NCI-H1694 treated with DMSO at 0.1 percent for 48 hours (cell line): ENCODE measurements at places on chromosomes 7 and 10.

DNA sequence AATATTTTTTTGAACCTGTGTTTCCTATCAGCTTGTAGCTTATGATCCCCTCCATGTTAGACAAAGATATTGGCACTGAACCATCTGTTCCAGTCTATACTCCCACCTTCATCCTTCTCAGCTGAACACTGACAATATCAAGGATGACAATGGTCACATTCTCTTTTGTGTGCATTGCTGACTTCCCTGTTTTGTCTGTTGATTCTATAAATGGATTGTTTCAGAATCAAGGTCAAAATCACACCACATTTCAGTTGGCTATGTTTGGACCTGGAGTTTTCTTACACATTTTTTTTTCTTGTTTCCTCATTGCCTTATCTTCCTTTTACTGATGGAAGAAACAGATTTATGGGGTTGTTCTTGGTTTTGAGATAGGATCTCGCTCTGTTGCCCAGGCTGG lies 11.3 kb upstream of the SMURF1 start:
- no peak for DNase-seq

DNA sequence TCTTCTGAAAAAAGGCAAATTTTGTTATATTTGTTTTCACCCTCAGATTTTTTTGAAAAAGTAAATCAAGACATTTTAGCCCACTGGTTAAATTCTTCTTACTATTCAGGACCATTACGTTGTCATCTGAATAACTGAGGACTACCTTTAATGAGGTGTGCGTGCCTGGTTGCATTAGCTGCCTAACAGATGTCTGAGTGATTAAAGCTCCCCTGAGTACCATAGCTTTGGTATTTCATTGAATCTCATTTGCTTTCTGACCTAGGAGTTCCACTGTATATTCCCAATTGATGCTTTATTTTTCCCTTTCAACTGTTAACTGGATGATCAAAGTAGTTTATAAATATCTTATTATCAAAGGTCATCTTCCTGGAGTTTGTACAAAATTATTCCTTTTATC lies 410.0 kb upstream of the SEMA3D start:
- DNase-seq, result peak; percentile 38

DNA sequence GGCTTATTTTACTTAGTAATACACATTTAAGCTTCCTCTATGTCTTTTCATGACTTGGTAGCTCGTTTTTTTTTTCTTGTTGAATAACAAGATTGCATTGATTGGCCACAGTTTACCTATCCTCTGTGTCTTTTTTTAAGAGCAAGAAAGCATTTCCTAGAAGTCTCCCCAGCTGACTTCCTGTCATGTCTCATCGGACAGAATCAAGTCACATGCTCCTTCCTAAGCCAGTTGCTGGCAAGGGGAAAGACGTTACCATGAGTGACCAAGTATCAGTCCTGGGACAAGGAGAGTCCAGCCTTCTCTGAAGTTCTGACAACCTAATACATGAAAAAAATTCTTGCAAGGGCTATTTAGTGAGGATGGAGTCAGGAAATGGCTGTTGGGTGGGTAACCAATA lies 24.9 kb upstream of the SFRP5 start:
- no peak for DNase-seq

DNA sequence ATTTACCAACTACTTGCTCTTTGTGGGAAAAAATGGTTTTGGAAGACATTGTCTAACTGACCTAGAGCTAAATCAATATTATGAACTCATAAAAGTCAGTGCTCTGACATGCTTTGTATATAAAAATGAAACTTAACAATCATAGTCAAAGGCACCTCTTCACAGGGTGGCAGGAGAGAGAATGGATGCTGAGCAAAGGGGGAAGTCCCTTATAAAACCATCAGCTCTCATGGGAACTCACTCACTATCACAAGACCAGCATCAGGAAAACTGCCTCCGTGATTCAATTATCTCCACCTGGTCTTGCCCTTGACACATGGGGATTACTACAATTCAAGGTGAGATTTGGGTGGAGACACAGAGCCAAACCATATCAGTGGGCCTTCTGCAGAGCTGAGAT lies 417.6 kb upstream of the AUTS2 start:
- DNase-seq, result no peak

GRCh38 chr10:25405871-25406270 lies 231.1 kb downstream of the GPR158 start:
- DNase-seq, result no peak

GRCh38 chr7:22088827-22089226 lies 143.1 kb upstream of the CDCA7L start:
- no peak for DNase-seq

GRCh38 chr10:43195557-43195956 lies 57.3 kb downstream of the CSGALNACT2 start:
- no peak for DNase-seq

GRCh38 chr7:87369216-87369615 lies 23.8 kb downstream of the CROT start:
- no peak for DNase-seq

GRCh38 chr7:21544715-21545114 lies 1.9 kb downstream of the DNAH11 start:
- DNase-seq, result no peak

DNA sequence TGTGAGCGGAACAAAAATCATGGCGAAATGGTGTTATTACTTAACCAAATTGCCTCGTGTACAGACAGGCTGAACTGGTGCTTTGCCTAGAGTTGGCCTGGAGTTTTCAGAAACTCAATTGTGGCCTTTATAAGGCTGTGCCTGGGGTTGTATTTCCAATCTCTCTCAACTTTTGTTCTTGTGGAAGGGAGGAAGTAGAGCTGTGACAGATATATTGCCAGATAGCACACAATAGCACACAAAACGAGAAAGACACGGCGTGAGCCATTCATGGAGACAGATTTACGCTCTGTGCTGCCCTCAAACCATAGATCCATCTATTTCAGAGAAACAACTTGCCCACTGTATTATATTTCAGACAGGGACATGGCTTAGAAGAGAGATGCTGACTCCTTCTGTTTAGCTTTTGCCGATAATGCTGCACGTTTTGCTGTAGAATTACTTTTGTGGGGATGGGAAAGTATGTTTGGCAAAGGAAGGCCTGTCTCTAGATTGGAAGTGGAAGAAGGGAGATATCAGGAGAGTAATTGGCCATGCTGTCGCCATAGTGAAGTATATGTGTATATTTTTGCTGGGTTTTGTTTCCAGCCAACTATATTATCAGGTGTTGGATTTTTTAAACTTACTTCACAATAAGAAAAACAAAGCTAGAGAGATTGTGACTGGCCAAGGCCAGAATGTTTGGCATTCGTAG lies 80.4 kb downstream of the AUTS2 start:
- no peak for DNase-seq

GRCh38 chr10:78771260-78771659 lies 297.5 kb upstream of the ZMIZ1 start:
- no peak for DNase-seq

DNA sequence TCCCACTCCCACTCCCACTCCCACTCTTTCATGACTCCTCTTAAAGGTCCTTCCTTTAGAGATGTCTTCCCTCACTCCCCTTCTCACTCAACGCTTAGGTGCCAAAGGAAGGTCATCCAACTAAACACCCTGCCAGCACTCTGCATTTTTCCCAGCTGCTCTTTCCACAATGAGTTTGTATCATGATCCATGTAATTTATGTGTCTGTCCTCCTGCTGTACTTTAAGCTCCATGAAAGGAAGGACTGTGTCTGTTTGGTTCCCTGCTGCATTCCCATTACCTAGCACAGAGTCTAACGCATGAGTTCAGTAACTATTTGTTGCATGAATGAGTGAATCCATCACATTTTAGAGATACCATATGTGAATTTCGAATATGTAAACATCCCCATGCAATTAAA lies 252.7 kb downstream of the KIF20B start:
- peak; percentile 86 for DNase-seq

DNA sequence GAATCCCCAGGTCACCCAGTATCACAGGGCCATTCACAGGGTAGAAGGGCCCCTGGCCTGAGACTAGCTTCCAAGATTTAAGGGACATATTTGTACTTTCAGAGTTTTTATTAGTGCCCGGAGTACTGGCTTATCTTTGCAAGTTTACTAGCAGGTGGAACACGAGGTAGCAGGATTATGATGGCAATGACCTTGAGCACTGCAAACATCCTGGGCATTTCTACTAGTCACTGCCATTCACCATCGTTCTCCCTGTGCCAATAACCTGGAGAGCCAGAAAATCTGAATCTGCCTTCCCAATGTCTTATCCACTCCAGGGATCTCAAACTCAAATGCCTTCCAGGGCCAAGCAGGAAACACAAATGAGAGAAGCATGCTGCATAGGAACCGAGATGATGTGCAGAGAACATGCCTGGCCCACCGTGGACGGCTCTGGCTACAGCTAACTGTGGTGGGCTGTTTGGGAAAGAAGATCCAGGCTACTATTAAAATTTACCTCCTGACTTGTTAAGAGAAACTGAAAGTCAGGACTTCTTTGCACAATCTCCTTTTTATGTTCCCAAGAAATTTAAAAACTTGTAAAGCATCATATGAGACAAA lies 16.7 kb downstream of the FAM53B start:
- DNase-seq, result no peak

GRCh38 chr10:21514129-21514817 lies 11.2 kb downstream of the SKIDA1 start:
- no peak for DNase-seq

GRCh38 chr7:107889992-107890391 lies 991 bp upstream of the DLD start:
- no peak for DNase-seq

GRCh38 chr10:124827474-124827873 lies 25.9 kb downstream of the ABRAXAS2 start:
- no peak for DNase-seq

- no peak for DNase-seq
Measured at GRCh38 chr7:128860158-128861073, 2.2 kb upstream of the ATP6V1F start.

DNA sequence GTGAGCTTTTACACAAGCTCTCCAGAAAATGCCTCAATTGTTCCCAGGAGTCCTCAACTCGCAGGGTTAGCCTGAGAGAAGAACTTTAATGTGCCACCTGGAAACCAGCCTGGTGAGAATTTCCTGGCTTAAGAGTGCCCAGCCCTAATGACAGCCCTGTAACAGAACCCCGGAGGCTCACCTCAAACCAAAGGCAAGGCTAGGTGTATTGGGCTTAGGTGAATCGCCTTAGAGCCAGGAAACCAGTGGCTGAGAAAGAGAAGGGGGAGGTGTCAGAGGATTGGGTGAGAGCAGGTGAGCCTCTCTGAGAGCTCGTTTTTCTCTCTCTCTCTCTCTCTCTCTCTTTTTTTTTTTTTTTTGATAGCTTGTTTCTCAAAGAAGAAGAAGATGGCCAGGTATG lies 7.3 kb downstream of the OCM2 start:
- no peak for DNase-seq

GRCh38 chr7:89813081-89813480 lies 341.2 kb upstream of the STEAP1 start:
- no peak for DNase-seq

- DNase-seq, result no peak
Measured at GRCh38 chr10:126732308-126732707, 61.8 kb upstream of the C10orf90 start.

DNA sequence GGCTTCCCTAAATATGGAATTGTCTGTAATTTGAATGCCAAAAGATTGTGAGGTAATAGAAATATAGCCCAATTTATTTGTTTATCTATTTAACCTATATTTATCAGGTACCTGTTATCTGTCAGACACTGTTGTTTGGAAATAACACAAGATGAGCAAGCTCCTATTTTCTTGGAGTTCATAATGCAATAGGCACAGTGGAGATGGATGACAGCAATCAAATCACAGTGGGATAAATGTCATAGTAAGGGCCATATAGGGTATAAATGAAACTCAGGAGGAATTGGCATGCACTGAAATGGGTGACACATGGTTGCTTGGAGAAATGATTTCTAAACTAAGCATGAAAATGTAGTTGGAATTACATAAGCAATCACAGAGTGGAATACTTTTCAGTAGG lies 761.8 kb upstream of the MBL2 start:
- no peak for DNase-seq

DNA sequence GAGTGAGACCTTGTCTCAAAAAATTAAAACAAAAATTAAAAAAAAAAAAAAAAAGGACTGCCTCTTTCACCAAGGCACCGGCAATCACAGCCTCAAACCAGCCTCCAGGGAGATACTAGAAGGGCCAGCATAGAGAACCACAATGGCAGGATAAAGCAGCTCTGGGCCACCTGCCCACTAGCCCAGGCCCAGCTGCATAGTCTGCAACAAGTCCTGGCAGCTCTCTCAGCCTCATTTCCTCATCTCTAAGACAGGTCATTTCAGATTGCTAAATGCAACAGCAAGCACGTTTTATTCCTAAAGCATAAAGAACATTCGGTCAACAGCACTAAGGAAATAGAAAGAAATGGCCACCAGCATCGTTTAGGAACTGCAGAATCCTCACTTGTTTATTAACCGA lies 28.8 kb downstream of the XPNPEP1 start:
- DNase-seq, result no peak

- DNase-seq, result peak; percentile 89
Measured at GRCh38 chr7:124085179-124085578, 52.3 kb upstream of the TMEM229A start.

DNA sequence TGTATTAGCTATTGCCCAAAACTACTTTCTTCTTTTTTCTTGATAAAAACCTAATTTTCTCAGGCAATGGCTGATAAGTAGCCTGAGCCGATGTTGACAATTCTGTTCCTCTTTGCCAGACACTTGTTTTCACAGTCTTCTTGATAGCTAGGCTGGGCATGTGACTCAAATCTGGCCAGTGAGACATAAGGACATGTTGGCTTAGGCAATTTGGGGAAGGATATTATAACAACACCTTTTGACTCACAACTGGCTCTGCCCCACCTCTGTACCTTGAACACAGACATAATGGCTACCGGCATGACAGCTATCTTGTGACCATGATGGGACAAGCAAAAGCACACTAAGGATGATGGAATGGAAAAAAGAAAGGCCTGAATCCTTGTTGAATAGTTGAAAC lies 72.9 kb upstream of the GPR22 start:
- DNase-seq, result no peak

DNA sequence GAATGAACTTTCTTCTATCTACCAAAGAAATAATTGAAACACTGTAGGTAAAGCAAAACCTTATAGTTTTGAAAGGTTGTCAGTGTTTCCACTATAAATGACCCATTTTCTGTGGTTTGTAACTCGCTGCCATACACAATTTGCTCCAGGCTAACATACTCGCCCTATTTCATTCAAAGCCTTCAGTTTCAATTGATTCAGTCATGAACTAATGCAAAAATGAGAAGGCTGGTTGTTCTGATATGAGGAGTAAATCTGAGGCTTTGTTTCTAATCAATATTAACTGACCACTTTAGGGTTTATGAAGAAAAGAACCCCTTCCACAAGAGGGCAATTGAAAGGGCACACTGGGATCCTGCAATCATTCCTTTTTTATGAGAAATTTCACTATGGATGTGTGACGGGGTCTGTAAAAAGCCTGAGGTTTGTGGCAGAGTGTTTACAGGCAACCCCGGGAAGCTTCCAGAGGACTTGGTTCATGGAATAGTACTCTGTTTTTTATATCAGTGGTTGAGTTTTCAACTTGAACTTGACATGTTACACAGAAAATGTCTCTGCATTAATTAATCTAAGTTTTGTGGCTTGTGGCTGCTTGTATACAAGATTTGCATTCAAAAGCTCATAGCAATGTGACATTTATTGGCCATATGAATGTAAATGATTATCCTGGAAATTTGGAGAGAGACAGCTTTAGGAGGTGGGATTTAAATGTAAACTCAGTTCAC lies 133.2 kb downstream of the NRP1 start:
- DNase-seq, result no peak

- DNase-seq, result no peak
Measured at GRCh38 chr10:118544401-118544948, 51.0 kb downstream of the PRLHR start.
